ENCODE measurements at places on chromosomes 1 and 21. TPM values are rescaled to one million over a fixed set of nuclear protein-coding genes. Genes with fewer than 3 reads are reported as not detected.
A peak's percentile ranks its signal among the peaks of the same experiment; 100 is the strongest.

GRCh38 chr1:58699011-58699762 lies 675 bp downstream of the MYSM1 start:
- DNase-seq = no peak
- H3K27me3 ChIP-seq = no peaks in the 10 kb centered on the region
- peak overlapping the region; percentile 85 for H3K27ac ChIP-seq
- no peaks in the 10 kb centered on the region for H3K36me3 ChIP-seq

- H3K36me3 ChIP-seq = no peaks in the 10 kb centered on the region
- no peak for DNase-seq
- no peaks in the 10 kb centered on the region for H3K27me3 ChIP-seq
- no peaks in the 10 kb centered on the region for H3K4me1 ChIP-seq
Observed at GRCh38 chr1:47410068-47410455, 6.0 kb upstream of the FOXE3 start.

DNA sequence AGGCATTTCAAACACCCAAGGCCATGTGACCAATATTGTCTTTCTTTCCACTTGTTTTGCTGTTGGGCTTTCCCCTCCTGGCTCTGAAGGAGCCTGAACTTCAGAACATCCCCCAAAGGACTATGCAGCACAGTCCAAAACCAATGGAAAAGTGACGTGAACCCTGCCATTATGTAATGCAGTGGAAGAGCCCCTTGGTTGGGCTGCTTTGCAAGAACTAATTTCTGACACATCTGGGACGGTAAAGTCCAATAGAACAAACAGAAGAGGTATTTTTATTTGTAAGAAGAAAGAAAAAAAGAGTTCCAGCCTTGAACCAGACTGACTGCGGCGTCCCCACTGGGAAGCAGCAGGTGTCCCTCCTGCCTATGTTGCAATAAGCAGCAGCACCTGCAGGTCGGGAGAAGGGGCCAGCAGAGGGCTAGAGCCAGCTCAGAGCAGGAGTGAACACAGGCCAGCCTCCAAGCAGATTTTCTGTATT lies 116.7 kb downstream of the CDC7 start:
- no peaks in the 10 kb centered on the region for H3K4me1 ChIP-seq
- H3K27ac ChIP-seq = no peak overlapping the region
- peak; percentile 52 for DNase-seq
- H3K36me3 ChIP-seq = no peaks in the 10 kb centered on the region
- H3K4me3 ChIP-seq = no peak overlapping the region
- H3K27me3 ChIP-seq = no peaks in the 10 kb centered on the region

Gene PTCH2
- total RNA-seq = 0.35 TPM

DNA sequence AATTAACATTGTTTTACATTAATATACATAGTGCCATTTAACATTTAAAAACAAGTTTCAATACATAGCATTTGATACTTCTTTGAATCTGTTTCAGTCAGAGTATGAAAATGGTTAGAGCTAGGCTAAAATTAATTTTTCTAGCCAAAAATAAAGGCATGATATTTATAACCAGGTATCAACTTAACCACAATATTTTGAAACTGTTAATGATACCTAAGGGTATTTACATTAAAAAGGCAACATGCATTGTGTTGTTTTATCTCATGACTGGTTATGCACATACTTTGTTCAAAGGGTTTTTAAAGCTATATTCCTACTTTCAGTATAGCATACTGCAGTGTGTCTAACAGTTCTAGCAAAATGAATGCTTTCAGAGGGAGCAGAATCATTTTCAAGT lies 130.0 kb downstream of the HS2ST1 start:
- DNase-seq = no peak
- no peaks in the 10 kb centered on the region for H3K27me3 ChIP-seq
- H3K4me1 ChIP-seq = no peaks in the 10 kb centered on the region
- no peak overlapping the region for H3K27ac ChIP-seq
- H3K4me3 ChIP-seq = no peak overlapping the region

Gene CRP
- total RNA-seq = not detected

DNA sequence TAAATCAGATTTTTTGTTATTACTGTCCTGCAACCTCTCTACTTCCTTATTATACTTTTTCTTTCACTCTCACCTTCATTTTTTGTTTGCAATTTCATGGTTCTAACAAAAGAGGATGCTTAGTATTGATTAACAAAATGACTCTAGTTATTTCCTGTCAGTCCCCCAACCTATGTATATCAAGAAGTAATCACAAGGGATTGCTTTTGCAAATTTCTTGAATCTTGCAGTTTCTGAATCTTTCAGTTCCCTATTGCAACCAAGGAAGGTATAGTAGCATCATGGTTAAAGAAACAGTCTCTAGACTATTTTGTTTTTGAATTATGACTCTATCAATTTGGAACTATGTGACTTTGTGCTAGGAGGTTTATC lies 446.9 kb downstream of the NEGR1 start:
- H3K27me3 ChIP-seq = no peaks in the 10 kb centered on the region
- H3K36me3 ChIP-seq = no peaks in the 10 kb centered on the region
- no peaks in the 10 kb centered on the region for H3K4me1 ChIP-seq
- H3K27ac ChIP-seq = no peak overlapping the region
- no peak overlapping the region for H3K4me3 ChIP-seq

Gene SNX7
- 26.4 TPM for total RNA-seq

DNA sequence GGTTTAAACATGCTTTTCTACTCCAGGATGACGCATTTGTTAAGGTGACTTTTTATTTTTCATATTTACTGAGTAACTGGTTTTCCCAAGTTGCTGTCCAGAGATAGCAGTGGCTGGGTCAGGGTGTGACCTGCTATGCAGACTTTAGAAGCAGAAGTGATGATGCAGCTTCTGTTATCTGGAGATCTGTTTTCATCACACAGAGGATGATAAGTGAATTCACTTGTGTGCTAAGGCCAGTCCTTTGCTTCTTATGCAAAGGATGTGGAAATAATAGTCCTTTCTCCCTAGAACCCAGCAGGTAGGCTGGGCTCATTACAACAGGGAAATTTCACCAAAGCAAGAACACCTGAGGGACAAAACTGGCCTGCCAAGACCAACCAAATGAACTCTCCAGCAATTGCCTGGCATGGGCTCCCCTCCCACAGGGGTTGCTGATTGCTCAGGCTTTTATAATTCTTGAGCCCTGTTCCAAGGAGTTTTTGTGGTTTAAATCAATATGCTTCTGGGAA lies 97.8 kb upstream of the LPGAT1 start:
- H3K4me3 ChIP-seq = no peak overlapping the region
- H3K27ac ChIP-seq = peak overlapping the region; percentile 61
- no peaks in the 10 kb centered on the region for H3K36me3 ChIP-seq
- no peaks in the 10 kb centered on the region for H3K4me1 ChIP-seq

DNA sequence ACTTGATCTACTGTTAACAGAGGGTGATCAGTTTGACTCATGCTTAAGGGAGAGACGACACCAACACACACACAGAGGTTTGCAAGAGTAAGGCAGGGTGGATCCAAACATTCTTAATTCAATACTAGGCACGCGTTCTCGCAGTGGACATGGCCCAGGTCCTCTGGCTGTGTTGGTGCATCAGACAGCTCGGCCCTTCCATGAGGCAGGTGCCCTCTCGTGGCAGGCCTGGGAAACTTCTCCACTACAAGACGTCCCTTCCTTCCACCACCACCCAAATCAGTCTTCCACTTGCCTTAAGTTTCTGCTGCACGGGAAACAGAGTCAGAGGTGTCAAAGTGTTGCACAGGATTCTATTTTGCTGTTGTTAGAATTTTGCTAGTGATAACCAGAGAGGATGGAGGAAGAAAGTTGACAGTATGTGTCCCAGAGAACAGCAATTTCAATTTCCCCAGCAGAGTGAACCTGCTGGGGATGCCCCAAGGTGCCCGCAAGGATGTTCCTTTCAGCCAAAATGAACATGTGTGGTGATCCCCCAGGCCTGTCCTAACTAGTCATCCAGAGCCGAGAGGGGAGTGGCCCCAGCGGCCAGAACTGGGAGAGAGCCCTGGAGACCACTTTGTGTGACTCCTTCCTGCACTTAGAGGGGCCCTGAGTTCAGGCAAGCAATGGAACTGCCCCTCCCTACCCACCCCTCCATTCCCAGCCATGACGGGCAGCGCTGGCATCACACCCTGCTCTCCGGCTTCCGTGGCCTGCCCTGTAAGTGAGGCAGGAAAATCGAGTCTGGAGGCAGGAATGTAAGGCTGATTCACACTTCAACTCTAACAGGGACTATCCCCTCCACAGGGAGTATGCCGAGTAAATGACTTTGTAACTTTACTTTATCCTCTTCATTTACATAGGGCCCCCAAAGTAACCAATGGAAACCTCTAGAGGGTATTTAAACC lies 34.8 kb downstream of the MX1 start:
- H3K36me3 ChIP-seq = no peaks in the 10 kb centered on the region
- no peak overlapping the region for H3K27ac ChIP-seq
- peak; percentile 87 for DNase-seq
- no peak overlapping the region for H3K4me3 ChIP-seq
- no peaks in the 10 kb centered on the region for H3K4me1 ChIP-seq
- no peaks in the 10 kb centered on the region for H3K27me3 ChIP-seq

DNA sequence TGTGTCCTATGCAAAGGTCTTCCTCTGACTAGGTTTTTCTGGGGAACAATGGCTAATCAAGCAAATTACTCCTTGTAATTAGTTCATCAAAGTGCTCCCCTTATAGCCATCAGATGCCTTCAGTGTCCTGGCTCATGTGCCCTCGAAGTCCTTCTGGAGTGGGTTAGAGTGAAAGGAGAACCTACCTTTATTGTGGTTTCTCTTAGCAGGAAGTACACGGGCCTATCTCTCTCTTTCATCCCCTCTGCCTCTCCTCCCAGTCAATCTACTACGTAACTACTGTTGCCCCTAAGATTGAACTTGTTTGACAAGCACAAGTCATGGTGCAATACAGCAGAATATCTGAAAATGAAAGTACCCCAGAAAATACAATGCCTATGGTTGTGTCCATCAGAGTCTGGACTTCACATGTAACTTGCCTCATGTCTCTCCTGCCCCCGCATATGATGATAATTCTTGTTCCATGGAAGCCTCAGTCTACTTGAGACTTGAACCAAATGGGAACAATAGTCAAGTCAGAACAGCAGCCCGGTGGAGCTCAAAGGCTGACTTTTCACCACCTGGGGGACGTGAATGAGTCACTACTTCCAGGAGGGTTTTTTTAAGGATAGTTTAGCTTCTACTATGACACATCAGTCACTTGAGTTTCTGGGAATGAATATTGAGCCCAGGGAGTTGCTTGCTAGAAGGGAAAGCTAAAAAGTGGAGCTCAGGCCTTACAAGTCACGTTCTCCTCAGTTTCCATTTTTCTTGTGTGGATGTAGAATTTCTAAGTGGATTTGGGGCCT lies 243.6 kb downstream of the TNR start:
- no peak overlapping the region for H3K27ac ChIP-seq
- H3K4me1 ChIP-seq = no peaks in the 10 kb centered on the region

Gene ARTN
- 0.94 TPM for total RNA-seq

- no peaks in the 10 kb centered on the region for H3K27me3 ChIP-seq
- no peak overlapping the region for H3K27ac ChIP-seq
- DNase-seq = no peak
- no peaks in the 10 kb centered on the region for H3K4me1 ChIP-seq
Observed at GRCh38 chr1:7898962-7899361, 41.7 kb downstream of the TNFRSF9 start.

GRCh38 chr1:190679044-190679443 lies 201.4 kb upstream of the BRINP3 start:
- DNase-seq = no peak
- no peaks in the 10 kb centered on the region for H3K4me1 ChIP-seq
- H3K27me3 ChIP-seq = no peaks in the 10 kb centered on the region
- H3K36me3 ChIP-seq = no peaks in the 10 kb centered on the region

DNA sequence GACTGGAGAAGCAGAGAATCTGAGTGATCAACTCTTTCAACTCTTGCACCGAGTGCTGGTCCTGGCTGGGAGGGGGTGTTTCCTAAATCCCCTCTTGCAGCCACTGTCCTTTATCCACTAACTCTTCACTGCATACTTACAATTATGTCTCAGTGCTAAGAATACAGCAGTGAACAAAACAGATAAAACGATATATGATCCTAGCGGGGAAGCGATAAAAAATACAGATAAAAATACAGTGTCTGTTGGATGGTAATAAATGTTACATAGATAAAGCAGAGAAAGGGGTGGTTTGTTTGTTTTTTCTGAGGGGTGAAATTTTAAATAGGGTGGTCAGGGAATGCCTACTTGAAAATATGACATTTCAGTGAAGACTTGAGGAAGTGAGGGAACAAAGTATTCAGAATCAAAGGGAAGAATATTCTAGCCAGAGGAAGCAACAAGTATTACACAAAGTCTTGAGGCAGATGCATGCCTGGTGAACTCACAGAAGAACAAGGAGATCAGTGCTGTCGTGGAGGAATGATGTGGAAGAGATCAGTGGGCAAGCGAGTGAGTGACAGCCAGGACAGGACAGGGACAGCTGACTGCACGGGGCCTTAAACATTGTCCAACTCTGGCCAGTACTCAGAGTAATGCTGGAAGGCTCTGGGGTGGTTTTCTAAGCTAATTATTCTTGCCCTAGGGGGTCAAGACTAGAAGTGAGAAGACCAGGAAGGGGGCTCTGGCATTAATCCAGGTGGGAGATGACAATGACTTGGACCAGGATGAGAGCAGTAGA lies 110.0 kb downstream of the APP start:
- no peaks in the 10 kb centered on the region for H3K4me1 ChIP-seq

DNA sequence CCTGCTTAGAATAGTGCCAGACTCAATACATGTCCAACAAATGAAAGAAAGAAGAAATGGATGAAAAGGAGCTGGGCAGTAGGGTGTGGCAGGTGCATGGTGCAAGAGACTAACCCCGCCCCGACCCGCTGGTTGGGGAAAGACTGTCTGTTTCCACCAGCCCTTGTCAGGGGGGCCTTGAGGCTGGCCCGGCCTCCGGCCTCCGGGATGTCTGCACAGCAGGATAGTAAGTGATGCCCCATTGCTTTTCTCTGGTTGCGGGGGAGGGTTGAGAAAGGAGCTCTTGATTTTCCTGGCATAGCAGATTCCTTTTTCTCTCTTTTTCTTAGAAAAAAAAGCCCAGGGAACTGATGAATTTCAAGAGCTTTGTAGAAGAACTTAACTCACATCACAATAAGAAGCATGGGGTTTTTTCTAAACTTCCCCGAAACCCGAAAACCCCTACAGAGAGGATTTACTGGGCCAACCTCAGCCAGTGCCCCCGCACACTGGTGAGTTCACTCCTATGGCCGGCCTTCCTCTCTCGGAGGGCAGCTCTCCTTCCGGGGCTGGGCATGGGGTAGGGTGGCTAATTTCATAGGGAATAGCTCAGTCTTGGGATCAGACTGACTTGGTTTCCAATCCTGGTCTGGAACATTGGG lies 12.5 kb upstream of the TTC22 start:
- no peaks in the 10 kb centered on the region for H3K36me3 ChIP-seq
- no peak for DNase-seq
- H3K4me3 ChIP-seq = no peak overlapping the region
- no peaks in the 10 kb centered on the region for H3K27me3 ChIP-seq
- peaks cover 9% of the 10 kb centered on the region for H3K4me1 ChIP-seq
- peak overlapping the region; percentile 85 for H3K27ac ChIP-seq
